ENCODE measurements at places on chromosomes 16 and 17. TPM values are rescaled to one million over a fixed set of nuclear protein-coding genes. Genes with fewer than 3 reads are reported as not detected.

- DNase-seq, result no peak
These were observed 105.4 kb downstream of the YPEL2 start for GRCh38 chr17:59436900-59437299.

DNA sequence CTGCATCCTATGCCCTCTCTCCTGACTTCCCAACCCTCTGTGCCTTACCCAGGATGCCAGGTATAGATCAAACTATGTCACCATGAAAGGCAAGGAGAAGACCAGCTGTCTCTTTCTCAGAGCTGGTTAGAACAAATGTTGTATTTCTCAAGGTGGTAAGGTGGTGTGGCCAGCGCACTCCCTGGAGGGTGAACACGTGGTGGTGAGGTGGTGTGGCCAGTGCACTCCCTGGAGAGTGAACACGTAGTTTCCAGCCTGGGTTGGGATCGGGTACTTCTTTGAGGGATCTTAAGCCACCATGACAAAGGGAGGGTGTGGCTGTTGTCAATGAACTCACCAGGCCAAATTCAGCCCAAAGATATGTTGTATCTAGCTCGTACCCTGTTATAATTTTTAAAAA lies 26.8 kb downstream of the KATNIP start:
- no peak for DNase-seq

- DNase-seq, result no peak
These were observed 274.2 kb upstream of the SOX9 start for GRCh38 chr17:71846561-71847110.

- no peak for DNase-seq
These were observed 8.1 kb upstream of the TIMP2 start for GRCh38 chr17:78933025-78933958.

GRCh38 chr17:53924530-53925455 lies 102.1 kb downstream of the KIF2B start:
- no peak for DNase-seq

- DNase-seq, result no peak
These were observed 33.2 kb downstream of the CYB5D2 start for GRCh38 chr17:4175921-4176807.

GRCh38 chr17:80822700-80823410 lies 168.8 kb upstream of the CHMP6 start:
- DNase-seq, result no peak

DNA sequence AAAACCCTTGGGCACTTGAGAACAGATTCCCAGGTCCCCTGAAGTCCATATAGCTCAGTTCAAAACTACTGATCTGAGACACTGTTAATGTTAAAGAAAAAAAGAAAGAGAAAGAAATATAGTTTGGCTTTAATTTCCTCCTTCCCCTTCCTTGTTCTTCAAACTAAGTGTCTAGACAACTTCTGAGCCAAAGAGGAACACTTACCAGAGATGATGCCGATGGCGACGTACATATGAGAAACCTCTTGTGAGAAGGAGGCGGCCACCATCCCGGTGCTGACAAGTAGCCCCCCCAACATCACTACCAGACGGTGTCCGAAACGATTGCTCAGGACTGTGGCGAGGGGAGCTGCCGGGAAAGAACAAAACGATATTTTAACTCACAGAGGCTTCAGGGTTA lies 17.2 kb downstream of the SLC16A6 start:
- DNase-seq, result no peak

DNA sequence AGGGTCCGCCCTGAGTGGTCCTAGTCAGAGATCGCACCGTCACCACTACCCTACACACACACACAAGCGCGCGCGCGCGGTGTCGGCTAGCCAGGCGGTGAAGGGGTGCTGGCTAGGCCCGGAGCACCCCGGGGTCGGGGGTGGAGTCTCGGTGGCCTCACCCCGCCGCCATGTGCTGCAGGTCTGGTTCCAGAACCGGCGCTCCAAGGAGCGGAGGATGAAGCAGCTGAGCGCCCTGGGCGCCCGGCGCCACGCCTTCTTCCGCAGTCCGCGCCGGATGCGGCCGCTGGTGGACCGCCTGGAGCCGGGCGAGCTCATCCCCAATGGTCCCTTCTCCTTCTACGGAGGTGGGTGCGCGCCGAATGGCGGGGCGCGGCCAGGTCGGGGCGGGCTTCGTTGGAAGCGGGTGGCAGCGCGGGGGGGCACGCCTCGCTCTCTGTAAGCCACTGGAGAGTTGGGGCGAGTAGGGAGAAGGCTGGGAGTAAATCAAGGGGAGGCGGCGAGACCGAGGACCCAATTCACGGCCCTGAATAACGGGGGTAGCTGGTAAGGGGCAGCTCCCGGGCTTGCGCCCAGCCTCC lies 4.8 kb downstream of the LHX1 start:
- no peak for DNase-seq

DNA sequence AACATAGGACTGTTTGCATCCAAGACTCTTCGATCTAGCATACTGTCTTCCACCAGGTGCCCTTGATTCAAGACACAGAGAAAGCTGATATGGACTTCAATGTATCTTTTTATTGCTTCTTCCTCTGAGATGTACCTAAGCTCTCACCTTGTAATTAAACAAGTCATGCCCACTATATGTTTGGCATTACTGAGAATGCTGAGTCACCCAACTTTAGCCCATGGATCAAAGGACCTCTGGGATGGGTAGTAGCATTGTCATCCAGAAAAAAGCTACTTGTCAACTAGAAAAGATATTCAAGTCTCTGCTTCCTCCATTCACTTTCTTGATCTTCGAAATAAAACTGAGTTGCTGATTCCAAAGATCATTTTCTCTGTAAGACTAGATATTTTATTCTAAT lies 37.8 kb downstream of the CDH8 start:
- no peak for DNase-seq

GRCh38 chr17:12789481-12790248 lies at the start of gene ARHGAP44:
ARHGAP44 (plus strand) TSS chr17:12789498; CDS start chr17:12789839, 341 bp downstream.
- DNase-seq, result peak; percentile 47

- DNase-seq, result no peak
These were observed 129.8 kb downstream of the OR1D5 start for GRCh38 chr17:2933606-2934005.

DNA sequence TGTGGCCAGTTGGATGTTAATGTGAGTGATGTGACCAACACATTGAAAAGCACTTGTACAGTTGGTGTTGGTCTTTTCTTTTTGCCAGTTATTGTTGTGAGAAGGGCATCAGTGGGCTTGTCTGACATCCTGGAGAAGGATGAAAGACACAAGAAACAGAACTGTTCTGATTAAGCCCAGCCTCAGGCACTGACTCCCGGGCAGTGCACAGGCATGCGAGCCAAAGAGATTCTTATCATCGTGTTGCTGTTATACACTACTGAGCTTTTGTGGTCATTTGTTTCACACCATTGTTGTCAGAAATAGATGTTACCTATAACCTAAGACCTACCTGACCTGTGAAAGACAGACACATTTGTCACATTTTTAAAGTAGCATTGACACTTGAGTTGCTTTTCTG lies 236.8 kb upstream of the CA10 start:
- DNase-seq, result no peak

GRCh38 chr17:15000661-15001060 lies 264.5 kb downstream of the PMP22 start:
- DNase-seq, result no peak

DNA sequence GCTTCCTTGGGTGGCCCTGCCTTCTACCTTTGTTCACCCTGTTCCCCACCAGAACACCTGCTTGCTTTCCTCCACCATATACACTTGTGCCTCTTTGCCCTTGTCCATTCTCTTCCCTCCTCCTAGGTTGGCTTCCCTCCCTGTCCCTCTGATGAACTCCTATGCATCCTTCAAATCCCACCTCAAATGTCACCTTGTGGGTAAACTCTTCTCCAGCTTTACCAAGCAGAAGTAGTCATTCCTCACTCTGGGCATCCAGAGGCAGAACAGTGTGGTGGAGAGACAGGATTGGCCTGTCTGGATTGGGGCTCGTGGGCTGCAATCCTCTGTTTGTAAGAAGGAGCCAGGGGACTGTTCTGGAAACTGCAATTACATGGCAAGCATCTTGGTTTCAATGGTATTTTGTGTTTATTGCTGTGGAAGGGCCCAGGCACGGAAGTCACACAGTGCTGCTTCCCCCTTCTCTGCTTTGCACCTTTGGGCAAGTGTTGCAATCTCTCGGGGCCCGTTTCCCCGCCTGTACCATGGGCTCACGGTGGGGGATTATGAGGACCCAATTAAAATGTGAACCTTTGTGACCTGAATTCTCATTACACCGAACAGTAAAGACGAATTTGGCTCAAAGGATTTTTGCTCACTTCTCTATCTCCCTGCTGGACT lies 21.9 kb upstream of the NXPH3 start:
- DNase-seq, result no peak

- no peak for DNase-seq
These were observed 1417.9 kb upstream of the GOT2 start for GRCh38 chr16:60151987-60152386.

DNA sequence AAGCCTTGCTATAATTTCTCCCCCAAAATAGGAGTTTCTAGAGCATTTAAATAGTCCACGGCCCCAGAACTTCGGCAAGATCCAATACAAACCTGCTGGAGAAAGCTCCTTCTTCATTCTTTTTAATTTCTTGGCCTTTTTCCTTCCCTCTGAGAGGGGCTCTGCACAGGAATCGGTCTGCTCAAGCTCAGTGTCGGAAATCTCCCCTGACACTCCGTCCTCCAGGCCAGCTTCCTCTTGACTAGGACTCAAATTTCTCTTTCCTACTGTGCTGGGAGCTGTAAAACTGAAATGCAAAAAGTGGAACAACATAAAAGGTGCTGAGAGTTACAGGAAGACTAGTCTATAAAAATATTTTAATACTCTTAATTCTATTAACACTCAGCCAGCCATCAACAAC lies 183.3 kb downstream of the PARN start:
- DNase-seq, result no peak

DNA sequence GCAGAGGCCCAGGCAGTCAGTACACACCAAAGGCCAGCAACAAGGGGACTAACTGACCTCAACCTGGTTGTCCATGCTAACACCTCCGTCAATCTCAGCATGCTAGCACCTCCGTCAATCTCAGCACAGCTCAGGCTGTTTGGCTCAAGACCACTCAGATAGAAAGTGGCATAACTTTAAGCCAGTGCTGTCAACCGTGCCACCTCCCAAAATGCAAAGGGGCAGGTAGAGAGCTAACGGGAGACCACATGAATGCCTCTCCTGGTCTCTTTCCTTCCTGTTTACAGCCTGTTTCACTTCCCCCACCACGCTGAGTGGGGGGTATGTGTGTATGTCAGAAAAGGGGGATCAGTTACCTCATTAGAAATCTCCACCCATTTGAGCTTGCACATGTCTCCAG lies 3.3 kb downstream of the UBTF start:
- no peak for DNase-seq

DNA sequence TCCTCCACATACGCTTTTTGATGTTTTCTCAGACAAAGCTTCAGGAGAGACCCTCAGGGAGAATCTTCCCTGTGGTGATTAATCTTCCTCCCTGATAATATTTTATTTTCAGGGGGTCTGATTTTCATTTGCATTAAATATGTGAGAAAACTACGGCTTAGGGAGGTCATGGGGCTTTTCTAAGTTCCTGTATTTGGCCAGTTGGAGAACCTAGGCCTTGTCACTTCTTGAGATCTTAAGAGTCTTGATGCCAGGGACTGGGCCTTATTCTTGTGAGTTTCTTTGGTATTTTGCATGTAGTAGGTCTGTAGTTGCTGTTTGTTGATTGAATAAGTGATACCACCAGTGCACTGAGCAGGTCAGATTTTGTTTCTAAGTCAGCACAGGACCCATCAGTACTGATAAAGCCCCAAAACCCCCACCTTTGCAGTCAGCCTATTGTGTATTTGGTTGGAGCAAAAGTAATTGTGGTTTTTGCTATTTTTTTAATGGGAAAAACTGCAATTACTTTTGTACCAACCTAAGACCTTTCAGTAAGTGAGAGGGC lies 130.1 kb downstream of the PRKCA start:
- no peak for DNase-seq

DNA sequence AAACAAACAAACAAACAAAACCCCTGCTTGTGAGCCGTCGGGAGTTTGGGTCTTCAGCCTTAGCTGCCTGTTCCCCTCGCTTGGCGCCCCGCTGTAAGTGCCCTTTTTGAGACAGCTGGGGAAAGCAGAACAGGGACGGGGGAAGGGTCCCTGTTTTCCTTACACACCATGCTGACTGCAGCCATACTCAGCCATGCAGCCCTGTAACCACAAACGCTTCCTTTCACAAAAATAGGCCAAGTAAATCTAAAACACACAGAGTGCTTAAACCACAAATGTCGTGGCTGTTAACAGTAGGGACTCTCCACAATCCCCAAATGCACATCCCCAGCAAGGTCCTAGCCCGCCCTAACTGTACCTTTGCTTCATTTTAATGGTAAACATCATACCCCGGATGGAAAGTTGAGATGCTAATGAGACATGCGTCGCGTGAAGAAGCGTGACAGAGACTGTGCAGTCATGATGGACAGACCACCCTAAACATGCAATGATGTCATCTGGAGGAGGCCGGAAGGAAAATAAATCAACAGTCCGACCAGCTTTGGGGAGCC lies 129.9 kb downstream of the MGAT5B start:
- DNase-seq, result no peak

DNA sequence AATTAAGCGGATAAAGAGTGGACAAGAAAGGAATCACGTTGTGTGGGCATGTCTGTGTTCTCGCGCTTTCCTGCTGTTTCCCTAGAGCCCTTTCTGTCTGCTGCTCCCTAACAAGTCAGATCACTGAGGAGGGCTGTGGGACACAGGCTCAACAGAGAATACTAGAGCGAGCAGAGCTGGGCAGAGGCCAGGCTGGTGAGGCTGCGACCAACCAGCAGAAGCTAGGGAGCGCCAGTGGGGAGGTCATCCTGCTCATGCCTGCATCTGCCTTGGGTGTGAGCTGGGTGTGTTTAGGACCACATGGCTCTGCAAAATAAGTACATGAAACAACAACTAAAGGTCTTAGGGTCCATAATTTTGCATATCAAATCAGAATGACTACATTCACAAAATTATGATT lies 11.5 kb upstream of the FOXJ1 start:
- DNase-seq, result no peak

GRCh38 chr17:81036197-81036941 lies 1.4 kb downstream of the BAIAP2 start:
- no peak for DNase-seq

GRCh38 chr16:19767497-19767896 lies 49.4 kb downstream of the IQCK start:
- no peak for DNase-seq

DNA sequence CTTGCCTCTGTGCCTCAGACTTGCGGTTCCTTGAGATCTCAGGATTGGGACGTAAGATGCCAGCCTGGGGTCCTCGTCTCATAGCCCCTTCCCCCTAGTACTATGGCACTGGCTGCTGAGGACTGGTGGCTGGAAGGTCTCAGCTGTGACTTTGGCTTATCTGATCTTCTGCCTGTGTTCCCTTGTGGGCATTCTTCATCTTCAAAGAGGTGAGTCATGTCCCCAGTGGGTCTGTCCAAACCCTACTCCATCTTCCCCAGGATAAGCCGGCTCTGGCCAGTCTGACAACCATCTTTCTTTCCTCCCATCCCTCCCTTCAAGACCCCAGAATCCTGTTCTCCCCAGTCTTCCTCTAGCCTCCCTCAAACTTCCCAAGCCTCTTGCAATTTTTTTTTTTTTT lies 3.6 kb downstream of the CD19 start:
- DNase-seq, result no peak

Gene C1QL1
- 1.7 TPM for polyA plus RNA-seq

Gene CIAPIN1
- polyA plus RNA-seq, result 83.6 TPM

Gene CLDN6
- polyA plus RNA-seq, result 34.6 TPM

Gene TRAPPC1
- 137 TPM for polyA plus RNA-seq

Gene GNG13
- polyA plus RNA-seq, result not detected

Gene ADAP2
- 8.5 TPM for polyA plus RNA-seq

Gene SEZ6L2
- polyA plus RNA-seq, result 11.0 TPM

Gene C1QTNF8
- not detected for polyA plus RNA-seq

Gene MYL4
- 2.2 TPM for polyA plus RNA-seq

Gene OR3A3
- not detected for polyA plus RNA-seq

Gene GRAP
- 5.3 TPM for polyA plus RNA-seq

Gene TERB1
- not detected for polyA plus RNA-seq

Gene PLLP
- 31.9 TPM for polyA plus RNA-seq

Gene ENPP7
- polyA plus RNA-seq, result 0.07 TPM

Measured in left renal pelvis (tissue), 4 donors.